ENCODE measurements at places on chromosomes 2 and 18. TPM values are rescaled to one million over a fixed set of nuclear protein-coding genes. Genes with fewer than 3 reads are reported as not detected.
A peak's percentile ranks its signal among the peaks of the same experiment; 100 is the strongest.

GRCh38 chr2:143730953-143731260, 601.7 kb downstream of the ARHGAP15 start:
- no peak for DNase-seq

Gene KCNG2
- total RNA-seq: not detected

DNA sequence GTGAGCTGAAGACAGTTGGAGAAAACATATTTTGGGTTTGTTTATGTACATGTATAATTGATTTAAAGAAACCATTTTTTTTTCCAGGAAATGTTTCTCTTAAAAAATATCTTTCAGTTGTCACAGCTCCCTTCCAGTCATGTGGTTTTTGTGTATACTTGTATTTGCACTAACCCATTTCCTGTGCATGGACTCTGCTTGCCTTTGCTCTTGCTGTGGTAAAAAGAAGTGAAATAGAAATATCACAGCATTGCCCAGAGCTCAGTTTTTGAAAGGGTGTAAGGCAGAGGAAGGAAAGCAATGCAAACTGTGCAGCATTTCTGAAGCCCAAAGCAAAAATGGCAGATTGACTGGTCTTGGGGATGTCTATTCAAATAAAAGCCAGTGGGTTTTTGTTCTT, 10.4 kb upstream of the DOCK10 start:
- peak; percentile 77 for DNase-seq

GRCh38 chr2:137252934-137253333, 487.6 kb downstream of the THSD7B start:
- DNase-seq: no peak

Gene TFPI
- total RNA-seq: not detected

- no peak for DNase-seq
Observed at GRCh38 chr2:197926673-197927072, 122.3 kb downstream of the PLCL1 start.

DNA sequence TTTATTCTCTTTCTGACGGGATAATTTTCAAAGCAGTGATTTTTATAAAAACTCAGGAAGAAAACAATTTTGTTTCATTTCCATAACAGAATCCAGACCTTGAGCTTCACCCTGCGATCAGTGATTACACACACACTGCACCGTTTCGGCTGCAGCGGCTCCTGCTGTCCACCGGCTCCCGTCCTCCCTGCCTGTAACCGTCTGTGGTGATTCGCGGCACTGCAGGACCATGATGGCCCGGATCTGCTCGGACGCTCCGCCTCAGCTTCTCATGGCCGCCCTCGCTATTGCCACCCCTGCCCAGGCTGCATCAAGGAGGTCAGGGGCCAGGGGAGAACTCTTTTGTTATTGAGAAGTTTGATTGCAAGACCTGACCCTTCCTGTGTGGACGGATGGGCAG, 246.1 kb downstream of the TWIST2 start:
- no peak for DNase-seq

- no peak for DNase-seq
Observed at GRCh38 chr2:3465844-3466481, 53.4 kb downstream of the ADI1 start.

DNA sequence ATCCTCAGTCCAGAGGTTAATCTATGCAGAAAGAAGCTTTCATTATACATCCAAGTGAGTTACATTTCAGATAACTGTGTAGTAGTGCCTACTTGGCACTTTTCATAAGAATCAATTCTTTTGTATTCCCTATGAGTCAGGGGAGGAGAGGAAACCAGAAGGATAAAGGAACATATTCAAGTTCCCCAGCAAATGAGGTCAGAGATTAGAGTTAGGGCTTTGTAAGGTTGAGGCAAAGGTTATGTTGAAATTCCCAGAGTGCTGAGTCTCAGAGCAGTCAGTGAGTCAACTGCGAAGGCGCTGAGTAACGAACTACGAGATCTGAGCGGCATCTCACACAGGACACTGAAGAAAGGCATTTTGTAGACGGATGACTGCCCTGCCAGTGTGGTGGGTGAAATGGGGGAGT, 25.1 kb upstream of the ME2 start:
- DNase-seq: no peak

GRCh38 chr18:35267809-35268208, 22.2 kb downstream of the ZSCAN30 start:
- DNase-seq: no peak

DNA sequence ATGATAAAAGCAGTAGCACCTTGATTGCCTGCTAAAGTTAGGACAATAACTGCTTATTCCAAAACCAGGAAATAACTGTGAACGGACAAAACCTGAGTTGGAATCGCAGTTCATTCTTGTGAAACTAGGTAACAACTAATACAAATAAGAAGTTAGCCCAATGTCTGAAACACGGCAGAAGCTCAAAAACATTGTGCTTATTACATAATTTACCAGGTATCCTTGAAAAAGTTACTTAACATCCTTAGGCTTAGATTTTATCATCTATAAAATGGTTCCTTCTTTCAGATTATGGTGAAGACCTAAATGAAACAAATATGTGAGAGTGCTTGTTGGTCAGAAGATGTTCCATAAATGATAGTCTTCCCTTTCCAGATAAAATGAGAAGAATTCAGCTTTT, 32.4 kb downstream of the RTN4 start:
- no peak for DNase-seq

- no peak for DNase-seq
Observed at GRCh38 chr18:49631146-49631866, 69.4 kb downstream of the LIPG start.

Gene ALLC
- not detected for total RNA-seq
